ENCODE measurements at places on chromosomes 12 and 14.

GRCh38 chr12:53224061-53224896, 7.7 kb downstream of the RARG start:
- no peak for DNase-seq

- no peak for DNase-seq
Measured at GRCh38 chr12:106123551-106124081, 15.1 kb downstream of the NUAK1 start.

DNA sequence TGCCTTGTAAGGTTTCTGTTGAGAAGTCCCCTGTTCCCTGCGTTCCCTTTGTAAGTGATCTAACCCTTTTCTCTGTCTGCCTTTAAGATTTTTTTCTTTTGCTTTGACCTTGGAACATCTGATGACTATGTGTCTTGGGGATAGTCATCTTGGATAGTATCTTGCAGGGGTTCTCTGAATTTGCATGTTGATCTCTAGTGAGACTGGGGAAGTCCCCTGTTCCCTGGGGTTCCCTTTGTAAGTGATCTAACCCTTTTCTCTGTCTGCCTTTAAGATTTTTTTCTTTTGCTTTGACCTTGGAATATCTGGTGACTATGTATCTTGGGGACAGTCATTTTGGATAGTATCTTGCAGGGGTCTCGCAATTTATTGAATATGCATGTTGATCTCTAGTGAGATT, 38.2 kb upstream of the TMX1 start:
- DNase-seq: no peak

DNA sequence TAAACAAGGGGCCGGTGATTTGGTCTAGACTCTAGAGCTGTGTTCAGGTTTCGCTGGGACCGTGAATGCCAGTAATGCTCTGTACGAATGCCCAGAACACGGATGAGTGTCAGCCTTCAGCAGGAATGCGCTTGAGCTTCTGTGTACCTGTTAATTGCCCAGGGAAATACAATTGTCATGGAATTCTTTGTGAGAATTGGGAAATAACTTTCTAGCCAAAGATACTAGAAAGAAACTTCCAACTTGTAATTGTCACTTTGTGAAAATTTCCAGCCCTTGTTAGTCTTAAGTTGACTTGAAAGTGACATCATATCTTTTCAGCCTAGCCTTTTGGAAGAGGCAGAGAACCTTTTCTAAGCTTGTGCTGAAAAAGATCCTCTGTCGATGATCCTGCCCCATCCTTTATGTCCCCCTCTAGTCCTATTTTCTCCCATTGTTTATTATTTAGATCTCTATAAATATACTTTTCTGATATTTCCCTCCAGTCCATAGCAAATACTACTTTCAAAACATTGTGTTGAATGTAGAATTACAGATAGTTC, 2.7 kb downstream of the CHST11 start:
- no peak for DNase-seq

DNA sequence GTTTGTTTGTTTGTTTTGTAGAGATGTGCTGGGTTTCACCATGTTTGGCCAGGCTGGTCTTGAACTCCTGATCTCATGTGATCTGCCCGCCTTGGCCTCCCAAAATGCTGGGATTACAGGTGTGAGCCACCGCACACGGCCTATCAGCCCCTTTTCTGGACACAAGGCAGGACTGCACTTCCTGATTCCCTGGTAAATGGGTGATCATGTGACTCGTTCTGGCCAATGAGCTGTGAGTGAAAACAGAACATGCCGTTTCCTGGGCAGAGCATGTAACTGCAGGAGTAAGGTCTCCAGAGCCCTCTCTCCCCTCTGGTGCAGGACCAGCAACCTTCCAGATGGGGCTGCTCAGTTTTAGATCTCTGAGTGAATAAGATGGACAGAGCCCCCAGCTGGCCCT, 92.7 kb downstream of the ITPK1 start:
- DNase-seq: peak; percentile 31

DNA sequence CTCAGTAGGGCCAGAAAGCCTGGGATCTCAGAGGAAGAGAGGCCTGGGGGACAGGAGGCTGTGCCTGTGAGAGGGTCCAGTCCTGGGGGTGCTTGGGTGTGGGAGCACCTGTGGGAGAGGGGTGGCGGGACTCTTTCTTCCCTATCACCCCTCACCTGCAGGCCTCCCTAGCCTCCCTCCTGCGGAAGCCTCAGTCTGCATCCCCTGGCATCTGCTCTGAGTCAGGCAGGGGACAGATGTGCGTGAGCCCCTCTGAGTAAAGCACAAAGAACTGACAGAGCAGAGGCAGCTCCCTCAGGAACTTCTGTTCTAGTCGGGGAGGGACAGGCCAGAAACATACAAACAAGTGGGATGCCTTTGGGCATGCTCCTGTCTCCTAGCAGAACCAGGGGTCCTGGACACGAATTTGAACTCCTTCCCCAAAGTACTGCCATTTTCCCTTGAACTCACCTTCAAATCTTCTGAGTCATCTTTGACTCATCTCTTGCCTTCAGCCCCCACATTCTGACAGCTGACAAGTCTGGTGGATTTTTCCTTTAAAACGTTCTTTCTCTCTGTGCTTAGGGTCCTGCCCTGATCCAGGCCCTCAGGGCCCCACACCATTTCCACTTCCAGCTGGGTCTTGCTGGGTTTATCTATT, 8.5 kb upstream of the HSP90AA1 start:
- DNase-seq: no peak

DNA sequence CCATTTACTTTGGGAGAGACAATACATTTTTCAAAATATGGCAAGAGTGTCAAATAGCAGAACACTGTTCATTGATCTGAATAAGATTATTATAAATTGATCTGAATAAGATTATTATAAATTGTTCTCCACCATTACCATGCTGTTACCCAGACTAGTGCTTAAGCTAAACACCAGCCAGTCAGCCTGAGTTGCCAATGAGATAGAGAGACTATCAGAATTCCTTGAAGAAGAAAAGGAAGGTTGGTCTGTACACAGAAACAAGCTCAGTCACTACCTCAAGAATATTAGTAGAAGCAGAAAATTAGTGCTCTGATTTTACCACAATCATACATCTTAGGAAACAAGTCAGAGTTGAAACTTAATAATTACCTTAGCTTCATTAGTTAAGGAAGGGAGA, 469.8 kb downstream of the FOXG1 start:
- no peak for DNase-seq

- DNase-seq: no peak
Measured at GRCh38 chr14:94126419-94126677, 3.1 kb downstream of the IFI27L2 start.
